ENCODE measurements at places on chromosomes 1 and 21.

GRCh38 chr1:208885650-208886049 is 641.5 kb upstream of the PLXNA2 start:
- no peak for DNase-seq

- no peak for DNase-seq
These were observed 26.3 kb upstream of the TINAGL1 start for GRCh38 chr1:31549809-31550620.

GRCh38 chr21:33110340-33110715 is 40.4 kb downstream of the OLIG1 start:
- no peak for DNase-seq

DNA sequence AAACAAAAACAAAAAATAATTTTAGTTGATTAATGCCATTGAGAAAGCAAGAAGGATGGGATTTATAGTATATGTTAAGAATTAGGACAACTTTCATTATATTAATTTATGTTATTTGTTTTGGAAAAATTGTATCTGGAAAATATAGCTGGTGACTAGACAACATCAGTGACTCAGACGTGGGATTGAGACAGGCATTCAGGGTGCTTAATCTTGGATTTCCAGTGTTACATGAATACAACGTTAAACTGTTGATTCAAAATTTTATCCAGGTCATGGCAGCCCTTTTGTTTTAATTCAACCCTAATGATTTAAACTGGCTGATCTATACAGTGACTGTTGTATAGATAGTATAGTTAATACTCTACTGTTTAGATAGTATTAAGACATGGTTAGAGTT is 827.1 kb upstream of the B3GALT2 start:
- DNase-seq, result no peak

- DNase-seq, result no peak
These were observed 35.4 kb upstream of the TRAPPC10 start for GRCh38 chr21:43976661-43977060.

DNA sequence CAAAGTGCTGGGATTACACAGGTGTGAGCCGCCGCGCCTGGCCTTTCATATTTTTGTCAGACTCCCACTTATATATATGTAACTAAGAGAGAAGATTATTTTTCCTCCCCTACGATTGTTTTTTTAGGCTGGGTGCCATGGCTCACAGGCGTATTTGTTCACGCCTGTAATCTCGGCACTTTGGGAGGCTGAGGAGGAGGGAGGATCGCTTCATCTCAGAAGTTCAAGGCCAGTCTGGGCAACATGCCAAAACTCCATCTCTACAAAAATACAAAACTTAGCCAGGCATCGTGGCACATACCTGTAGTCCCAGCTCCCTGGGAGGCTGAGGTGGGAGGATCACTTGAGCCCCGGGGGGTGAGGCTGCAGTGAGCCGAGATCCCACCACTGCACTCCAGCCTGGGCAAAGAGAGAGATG is 23.9 kb upstream of the ITLN2 start:
- no peak for DNase-seq

DNA sequence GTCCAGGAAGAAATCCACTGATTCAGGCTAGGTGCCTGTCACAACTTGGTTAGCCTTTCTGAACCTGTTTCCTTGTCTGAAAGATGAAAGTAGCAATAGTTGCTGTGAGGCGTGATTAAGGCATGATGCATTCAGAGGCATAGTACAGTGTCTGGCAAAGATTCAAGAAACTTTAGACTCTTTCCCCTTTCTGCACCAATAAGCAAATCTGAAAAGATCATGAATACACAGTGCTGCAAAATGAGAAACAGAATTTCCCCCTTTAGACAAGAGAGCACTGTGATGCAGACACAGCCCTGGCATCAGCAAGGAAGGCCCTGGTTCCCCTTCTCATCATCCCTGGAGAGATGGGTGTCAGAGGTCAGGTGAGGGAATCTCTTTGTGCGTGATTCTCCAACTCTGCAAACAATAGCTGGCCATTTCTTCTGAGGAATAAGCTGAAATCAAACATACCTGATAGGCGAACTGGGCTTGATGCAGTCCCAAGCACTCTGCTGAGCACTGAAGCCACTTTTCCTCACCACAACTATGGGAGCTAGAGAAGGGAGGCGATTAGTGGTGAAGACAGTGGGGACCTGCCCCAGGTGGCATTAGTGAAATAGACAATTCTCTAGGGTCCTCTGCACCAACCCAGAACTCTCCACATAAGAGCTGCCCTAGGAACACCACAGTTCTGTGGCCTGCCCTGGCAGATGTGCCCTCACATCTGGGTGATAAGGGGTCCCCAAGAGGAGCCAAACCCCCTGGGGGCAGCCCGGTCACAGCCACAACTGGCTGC is 41.7 kb downstream of the ITPKB start:
- DNase-seq, result no peak

DNA sequence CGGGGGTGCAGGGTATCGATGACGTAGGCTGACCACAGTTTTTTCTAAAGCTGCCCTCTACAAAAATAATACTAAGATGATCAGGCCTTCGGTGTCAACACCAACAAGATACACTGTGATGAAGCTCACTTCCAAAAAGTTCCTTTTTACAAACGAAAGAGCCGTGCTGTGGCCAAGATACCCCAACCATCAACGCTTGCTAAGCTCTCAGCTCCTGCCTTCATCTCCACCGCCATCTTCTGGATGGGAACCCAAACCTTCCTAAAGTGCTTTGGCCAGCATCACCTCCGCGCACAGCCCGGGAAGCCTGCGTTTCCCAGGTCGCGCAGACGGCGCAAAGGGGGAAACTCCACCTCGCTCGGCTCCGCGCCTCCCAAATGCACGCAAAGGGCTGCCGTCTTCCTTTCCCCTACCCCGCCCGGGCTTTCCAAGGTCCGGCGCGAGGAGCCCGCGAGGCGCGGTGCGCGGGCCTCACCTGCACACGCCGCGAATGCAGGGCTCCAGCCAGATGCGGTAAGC is 541 bp downstream of the USP48 start:
- DNase-seq, result no peak

GRCh38 chr1:201719812-201720521 is 109.0 kb upstream of the IPO9 start:
- DNase-seq, result no peak

DNA sequence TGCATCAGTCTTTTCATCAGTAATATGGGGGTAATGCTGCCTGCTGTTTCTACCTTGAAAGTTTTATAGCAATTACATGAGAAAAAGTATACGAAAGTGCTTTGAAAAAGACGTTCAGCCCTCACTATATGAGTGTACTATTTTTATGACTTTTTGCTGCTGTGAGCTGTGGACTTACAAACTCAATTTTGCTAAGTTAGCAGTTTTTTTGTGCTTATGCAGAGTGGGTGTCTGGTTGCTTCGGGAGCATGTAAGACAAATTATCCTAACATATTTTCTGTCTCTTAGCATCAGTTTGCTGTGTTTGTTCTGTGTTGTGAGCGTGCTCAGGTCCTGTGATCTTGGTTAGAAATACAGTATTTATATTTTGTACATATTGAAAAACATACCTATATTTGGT is 109.7 kb downstream of the CACNA1E start:
- no peak for DNase-seq

DNA sequence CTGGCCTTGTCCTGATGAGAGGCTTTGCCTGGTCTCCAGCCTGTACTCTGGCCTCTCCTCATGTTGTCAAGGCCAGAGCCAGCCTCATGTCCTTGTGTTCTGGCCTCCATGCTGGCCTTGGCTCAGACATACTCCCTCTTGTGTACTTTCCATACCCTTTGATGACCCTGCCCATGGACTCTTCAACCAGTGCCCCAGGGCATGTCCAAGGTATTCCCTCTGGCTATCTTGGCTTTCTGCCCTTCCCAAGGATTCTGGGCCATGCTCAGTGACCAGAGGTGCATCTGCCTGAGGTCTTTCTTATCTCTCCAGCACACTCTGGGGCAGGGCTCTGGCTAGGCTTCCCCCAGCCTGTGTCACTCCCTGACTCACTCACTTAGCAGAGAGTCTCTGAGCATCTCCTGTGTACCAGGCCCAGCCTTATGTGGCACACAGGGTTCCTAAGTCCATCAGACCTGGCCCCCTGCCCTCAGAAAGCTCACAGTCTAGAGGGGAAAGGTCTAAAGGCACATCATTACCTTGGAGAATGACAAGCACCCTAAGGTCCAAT is 141.4 kb upstream of the GRIK3 start:
- DNase-seq, result no peak

DNA sequence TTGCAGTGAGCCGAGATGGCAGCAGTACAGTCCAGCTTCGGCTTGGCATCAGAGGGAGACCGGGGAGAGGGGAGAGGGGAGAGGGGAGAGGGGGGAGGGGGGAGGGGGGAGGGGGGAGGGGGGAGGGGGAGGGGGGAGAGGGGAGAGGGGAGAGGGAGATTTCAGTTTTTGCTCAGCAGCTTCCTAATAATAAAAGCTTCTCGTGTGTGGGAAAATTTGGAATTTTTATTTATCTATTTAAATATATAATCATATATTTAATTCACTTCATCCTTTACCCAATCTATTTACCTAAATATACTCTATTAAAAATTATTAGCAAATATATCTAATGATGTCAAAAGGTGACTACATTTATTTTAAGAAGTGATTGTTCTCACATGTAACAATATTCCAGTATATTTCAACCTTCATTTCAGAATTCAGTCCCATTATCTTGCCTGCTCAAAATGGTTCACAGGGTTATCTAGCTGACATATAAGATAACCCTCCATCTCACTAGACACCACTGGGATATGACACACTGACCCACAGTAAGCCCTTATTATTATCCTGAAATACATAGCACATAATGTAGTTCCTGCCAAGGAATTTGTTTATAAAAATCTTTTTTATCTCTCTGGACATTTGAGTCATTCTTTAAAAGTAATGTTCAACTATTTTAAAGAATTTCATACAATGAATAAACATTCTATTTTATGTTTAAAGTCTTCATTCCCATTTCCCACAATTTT is 105.9 kb downstream of the GPATCH2 start:
- no peak for DNase-seq

DNA sequence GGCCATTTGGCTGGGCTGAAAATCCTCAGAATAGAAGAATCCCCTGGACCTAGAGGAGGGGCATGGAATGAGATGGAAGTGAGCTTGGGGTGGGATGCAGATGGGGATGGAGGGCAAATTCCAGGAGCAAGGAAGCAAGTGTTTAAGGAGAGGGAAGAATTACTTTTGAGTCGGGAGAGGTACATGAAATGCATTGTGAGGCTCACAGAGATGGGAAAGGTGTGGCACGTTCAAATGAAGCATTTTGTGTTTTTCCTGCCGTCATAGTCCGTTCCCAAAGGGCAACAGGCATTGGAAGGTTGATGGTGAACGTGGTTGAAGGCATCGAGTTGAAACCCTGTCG is 30.5 kb downstream of the ATP5PO start:
- DNase-seq, result no peak

- DNase-seq, result no peak
These were observed 49.7 kb downstream of the FHAD1 start for GRCh38 chr1:15296585-15297321.

DNA sequence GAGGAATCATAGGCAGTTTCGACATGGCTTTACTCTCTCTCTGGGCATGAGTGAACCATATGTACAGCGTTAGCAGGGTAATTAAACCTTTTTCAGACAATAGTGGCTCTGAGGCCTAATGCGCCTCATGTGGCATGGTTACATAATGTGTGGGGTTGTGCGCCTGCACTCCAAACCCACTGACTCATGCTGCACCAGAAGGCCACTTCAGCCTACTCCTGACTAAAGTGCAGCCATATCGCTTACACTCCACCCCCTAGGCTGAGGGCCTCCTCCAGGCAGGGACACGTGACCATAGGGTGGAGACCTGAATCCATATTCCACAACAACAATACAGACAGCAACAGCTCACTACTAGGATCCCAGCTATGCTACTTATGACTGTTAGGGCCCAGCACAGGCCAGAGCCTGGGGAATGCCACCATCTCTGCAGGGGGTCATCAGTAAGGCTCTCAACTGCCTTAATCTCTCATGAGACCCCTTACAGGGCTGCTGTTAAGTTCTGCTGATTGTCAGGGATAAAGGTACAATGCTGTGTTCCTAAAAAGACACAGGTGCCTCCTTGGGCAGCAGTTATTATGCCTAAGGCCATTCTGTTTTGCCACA is 13.4 kb upstream of the ODF2L start:
- DNase-seq, result no peak

DNA sequence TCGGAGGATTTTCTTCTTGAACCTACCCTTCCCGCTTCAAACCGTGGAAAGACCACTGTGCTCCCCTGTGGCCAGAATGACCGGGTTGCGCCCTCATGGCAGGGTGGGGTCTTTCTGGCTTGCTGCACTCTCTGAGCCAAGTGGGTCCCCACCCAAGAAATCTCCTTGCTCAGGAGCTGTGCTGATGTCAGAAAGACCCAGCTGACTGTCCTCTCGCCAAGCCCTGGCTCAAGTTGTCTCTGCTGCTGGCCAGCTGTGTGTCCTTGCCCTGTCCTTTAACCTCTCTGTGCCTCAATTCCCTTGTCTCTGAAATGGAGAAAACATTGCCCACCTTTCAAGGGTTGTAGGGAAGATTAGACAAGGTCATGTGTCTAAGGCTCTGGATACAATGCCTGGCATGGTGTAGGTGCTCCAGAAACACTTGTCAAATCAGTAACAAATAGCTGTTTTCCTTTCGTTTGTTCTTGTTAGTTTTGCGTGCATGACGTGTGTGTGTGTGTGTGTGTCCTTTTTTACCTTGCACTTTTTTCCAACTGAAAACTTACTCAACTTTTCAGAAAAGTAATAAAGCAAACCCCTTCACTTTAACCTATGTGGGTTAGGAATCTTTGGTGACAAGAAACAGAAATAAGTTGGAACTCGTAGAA is 41.1 kb upstream of the RPL11 start:
- no peak for DNase-seq

GRCh38 chr1:23395154-23395724 is 25.6 kb upstream of the ZNF436 start:
- no peak for DNase-seq

- DNase-seq, result no peak
These were observed 120.7 kb downstream of the SEC16B start for GRCh38 chr1:177849130-177849529.

- DNase-seq, result peak; percentile 16
These were observed 1.7 kb downstream of the TSPEAR start for GRCh38 chr21:44709426-44710293.

GRCh38 chr1:234989019-234989418 is 139.6 kb downstream of the TOMM20 start:
- DNase-seq, result no peak

GRCh38 chr1:23798662-23799142 is 1.9 kb downstream of the GALE start:
- no peak for DNase-seq

GRCh38 chr21:36203603-36203889 is 46.9 kb downstream of the DOP1B start:
- no peak for DNase-seq

All from omental fat pad (tissue), 4 donors.